ENCODE measurements at places on chromosomes 6 and 20.

GRCh38 chr6:81863123-81863522, 110.6 kb upstream of the TENT5A start:
- DNase-seq: no peak

- no peak for DNase-seq
Measured at GRCh38 chr20:51387125-51387875, 155.2 kb downstream of the NFATC2 start.

DNA sequence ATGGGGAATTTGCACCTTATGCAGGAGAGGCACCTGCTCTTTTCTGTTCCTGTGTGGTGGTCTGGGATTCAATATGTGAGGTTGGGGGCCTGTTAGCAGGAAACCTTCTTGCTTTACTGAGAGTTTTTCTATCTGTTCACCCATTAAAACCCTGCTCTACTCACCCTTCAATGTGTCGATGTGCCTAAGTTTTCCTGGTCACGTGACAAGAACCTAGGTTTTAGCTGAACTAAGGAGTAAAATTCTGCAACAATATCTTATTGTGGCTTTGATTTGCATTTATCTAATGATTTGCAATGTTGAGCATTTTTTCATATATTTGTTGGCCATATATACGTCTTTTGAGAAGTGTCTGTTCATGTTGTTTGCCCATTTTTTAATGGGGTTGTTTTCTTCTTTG, 979.9 kb downstream of the HACE1 start:
- DNase-seq: no peak

- DNase-seq: no peak
Measured at GRCh38 chr20:20635006-20635405, 77.4 kb downstream of the RALGAPA2 start.
